ENCODE measurements at places on chromosomes 2 and 18. TPM values are rescaled to one million over a fixed set of nuclear protein-coding genes. Genes with fewer than 3 reads are reported as not detected.

NTSR2 gene
- total RNA-seq = not detected

OSBPL6 gene
- 0.68 TPM for total RNA-seq

CD8B gene
- total RNA-seq = 0.88 TPM

FAM136A gene
- total RNA-seq = 13.6 TPM

SERPINB3 gene
- not detected for total RNA-seq

RIT2 gene
- total RNA-seq = not detected

SH3BP4 gene
- total RNA-seq = 12.4 TPM

PTPRN gene
- not detected for total RNA-seq

PLCL1 gene
- 6.6 TPM for total RNA-seq

HRH4 gene
- total RNA-seq = 0.68 TPM

C1QL2 gene
- total RNA-seq = not detected

TMEM37 gene
- total RNA-seq = 57.7 TPM

CACNB4 gene
- total RNA-seq = 2.3 TPM

GBX2 gene
- total RNA-seq = not detected

RAB11FIP5 gene
- 17.4 TPM for total RNA-seq

MAPK4 gene
- total RNA-seq = 0.16 TPM

PJVK gene
- total RNA-seq = 5.3 TPM

PREPL gene
- total RNA-seq = 24.5 TPM

RNF144A gene
- total RNA-seq = 20.3 TPM

RGPD3 gene
- 0.85 TPM for total RNA-seq

RGPD4 gene
- not detected for total RNA-seq

WDR35 gene
- total RNA-seq = 6.4 TPM

C2orf80 gene
- not detected for total RNA-seq

UGT1A8 gene
- not detected for total RNA-seq

UGT1A5 gene
- total RNA-seq = not detected

RPL37A gene
- 2,003 TPM for total RNA-seq

CPO gene
- 2.4 TPM for total RNA-seq

NETO1 gene
- total RNA-seq = 16.8 TPM

AGXT gene
- 0.33 TPM for total RNA-seq

CCDC141 gene
- 24.5 TPM for total RNA-seq

XDH gene
- total RNA-seq = not detected

CD8B2 gene
- total RNA-seq = not detected

PLEKHB2 gene
- total RNA-seq = 116 TPM

DLX1 gene
- total RNA-seq = not detected

C2orf76 gene
- 16.1 TPM for total RNA-seq

STRADB gene
- total RNA-seq = 31.4 TPM

KCNIP3 gene
- total RNA-seq = 2.3 TPM

AQP4 gene
- not detected for total RNA-seq

ARMC9 gene
- total RNA-seq = 16.5 TPM

SERPINB11 gene
- total RNA-seq = not detected

SCYGR5 gene
- total RNA-seq = not detected

KIF3C gene
- 5.8 TPM for total RNA-seq

GALR1 gene
- under 0.01 TPM for total RNA-seq

GRHL1 gene
- 1.9 TPM for total RNA-seq

TEKT4 gene
- total RNA-seq = not detected

FN1 gene
- total RNA-seq = 80.4 TPM

CPLX4 gene
- not detected for total RNA-seq

RTKN gene
- total RNA-seq = 8.2 TPM

FASTKD1 gene
- 24.0 TPM for total RNA-seq

OXER1 gene
- total RNA-seq = 1.1 TPM

CD28 gene
- 3.6 TPM for total RNA-seq

REG3G gene
- not detected for total RNA-seq

CYTIP gene
- total RNA-seq = 11.4 TPM

NAT8 gene
- not detected for total RNA-seq

TMEM178A gene
- 4.7 TPM for total RNA-seq

ANXA4 gene
- 70.1 TPM for total RNA-seq

AGBL5 gene
- total RNA-seq = 9.2 TPM

KCNK3 gene
- total RNA-seq = 5.7 TPM

CCDC74A gene
- 4.2 TPM for total RNA-seq

All from subcutaneous adipose tissue (tissue), 4 donors.